ENCODE measurements at places on chromosomes 12 and 14. TPM values are rescaled to one million over a fixed set of nuclear protein-coding genes. Genes with fewer than 3 reads are reported as not detected.

- DNase-seq = no peak
Observed at GRCh38 chr14:46057799-46058198, 593.8 kb downstream of the RPL10L start.

- DNase-seq = no peak
Observed at GRCh38 chr14:71135911-71136310, 228.7 kb downstream of the PCNX1 start.

GRCh38 chr12:92292016-92292415 lies 146.4 kb upstream of the BTG1 start:
- DNase-seq = no peak

DNA sequence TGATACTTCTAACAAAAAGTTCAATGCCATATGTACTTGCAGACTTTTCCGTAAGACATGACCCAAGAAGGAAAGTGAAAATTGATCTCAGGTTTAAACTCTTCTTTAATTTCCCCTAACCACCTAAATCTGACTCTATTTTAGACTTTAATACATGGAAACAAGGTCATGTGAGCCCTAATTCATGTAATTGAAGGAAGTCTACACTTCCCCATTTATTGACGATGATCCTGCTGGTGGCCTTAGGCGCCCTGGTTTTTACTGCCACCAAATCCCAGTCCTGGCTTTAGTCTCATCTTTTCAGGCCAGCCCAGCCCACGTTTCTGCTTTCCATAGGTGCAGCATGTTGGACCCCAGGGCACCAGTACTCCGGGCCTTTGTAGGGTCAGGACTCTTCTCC lies 157.9 kb downstream of the PELI2 start:
- DNase-seq = no peak

- no peak for DNase-seq
Observed at GRCh38 chr12:98374007-98374406, 141.4 kb upstream of the TMPO start.

The PLEK2 gene
- not detected for total RNA-seq

The ATL1 gene
- total RNA-seq = 1.4 TPM

- no peak for DNase-seq
Observed at GRCh38 chr14:63991833-63992232, 139.0 kb downstream of the SYNE2 start.

All from activated B cell treated with CpG ODN at 0.5 μM for 24 hours (primary cell).